ENCODE measurements at places on chromosomes 12 and 14.

DNA sequence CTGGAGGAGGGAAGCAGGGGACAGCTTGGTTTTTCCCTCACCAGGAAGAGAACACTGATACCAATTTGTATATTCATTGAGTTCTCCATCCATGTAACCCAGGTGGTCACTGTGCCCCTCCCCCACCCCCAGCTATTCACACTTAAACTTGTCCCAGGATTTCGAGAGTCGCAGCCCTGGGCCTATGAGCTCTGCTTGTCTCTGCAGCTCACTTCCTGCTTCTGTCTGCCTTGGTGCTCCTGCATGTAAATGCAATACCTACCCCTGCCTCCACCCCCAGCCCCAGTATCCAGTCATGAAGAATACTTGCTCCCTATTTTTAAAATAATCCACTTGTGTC, 452.2 kb downstream of the BCL11B start:
- DNase-seq, result no peak

DNA sequence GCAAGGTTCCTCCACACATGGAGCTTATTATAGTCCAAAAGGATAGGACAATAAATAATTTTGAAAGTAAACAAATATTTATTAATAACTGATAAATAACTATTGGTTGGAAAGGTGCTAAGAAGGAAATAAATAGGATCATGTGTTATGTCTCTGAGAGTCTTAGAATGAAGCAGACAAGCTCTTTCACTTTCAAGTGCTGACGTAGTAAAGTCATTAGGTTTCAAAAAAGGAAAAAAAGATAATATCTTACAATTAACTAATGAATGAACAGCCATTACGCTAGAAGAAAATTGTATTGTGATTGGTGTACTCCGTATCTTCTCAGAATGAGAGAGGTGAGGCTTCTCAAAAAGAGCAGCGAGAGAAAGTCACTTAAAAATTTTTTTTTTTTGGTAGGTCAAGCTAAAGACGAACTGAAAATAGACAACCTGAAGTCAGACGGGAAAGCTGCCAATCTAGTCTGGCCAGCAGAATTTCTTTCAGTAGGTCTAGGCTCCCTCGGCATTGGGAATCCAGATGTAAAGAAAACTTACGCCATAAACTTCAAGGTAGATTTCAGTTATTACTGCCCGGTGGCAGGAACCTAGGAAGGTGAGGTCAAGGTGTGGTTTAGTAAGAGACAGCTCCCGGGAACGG, 583 bp upstream of the LEMD3 start:
- DNase-seq, result peak; percentile 13

GRCh38 chr12:39372929-39373328, 70.0 kb downstream of the KIF21A start:
- no peak for DNase-seq

GRCh38 chr12:125676366-125676765, 611.1 kb downstream of the AACS start:
- no peak for DNase-seq

GRCh38 chr12:16112612-16113560, 164.6 kb downstream of the SLC15A5 start:
- no peak for DNase-seq

DNA sequence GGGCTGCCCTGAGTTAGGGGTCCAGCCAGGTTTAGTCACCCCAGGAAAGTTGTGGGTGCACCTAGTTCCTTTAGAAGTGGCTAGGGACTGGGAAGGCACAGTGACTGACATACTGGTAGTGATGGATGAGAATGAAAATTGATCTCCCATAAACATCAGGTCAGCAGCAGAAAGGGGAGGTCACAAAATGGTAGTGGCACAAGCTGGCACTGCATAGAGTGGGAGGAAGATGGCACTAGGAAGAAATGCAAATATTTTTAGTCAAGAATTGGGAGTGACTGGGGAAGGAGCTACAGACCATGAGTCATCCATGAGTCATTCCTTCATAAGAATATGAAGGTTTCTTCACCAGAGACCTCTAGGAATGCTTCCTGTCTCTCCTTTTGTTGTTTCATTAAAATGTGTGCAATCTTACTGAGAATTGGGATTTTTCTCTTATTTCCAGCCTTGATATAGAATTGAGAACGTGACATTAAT, 198.3 kb upstream of the AMIGO2 start:
- DNase-seq, result peak; percentile 95

- no peak for DNase-seq
These were observed 26.2 kb downstream of the SUSD6 start for GRCh38 chr14:69637503-69638031.

- no peak for DNase-seq
These were observed 16.3 kb upstream of the METTL17 start for GRCh38 chr14:20973501-20973900.

- no peak for DNase-seq
These were observed 85.6 kb downstream of the MSRB3 start for GRCh38 chr12:65364046-65364445.

DNA sequence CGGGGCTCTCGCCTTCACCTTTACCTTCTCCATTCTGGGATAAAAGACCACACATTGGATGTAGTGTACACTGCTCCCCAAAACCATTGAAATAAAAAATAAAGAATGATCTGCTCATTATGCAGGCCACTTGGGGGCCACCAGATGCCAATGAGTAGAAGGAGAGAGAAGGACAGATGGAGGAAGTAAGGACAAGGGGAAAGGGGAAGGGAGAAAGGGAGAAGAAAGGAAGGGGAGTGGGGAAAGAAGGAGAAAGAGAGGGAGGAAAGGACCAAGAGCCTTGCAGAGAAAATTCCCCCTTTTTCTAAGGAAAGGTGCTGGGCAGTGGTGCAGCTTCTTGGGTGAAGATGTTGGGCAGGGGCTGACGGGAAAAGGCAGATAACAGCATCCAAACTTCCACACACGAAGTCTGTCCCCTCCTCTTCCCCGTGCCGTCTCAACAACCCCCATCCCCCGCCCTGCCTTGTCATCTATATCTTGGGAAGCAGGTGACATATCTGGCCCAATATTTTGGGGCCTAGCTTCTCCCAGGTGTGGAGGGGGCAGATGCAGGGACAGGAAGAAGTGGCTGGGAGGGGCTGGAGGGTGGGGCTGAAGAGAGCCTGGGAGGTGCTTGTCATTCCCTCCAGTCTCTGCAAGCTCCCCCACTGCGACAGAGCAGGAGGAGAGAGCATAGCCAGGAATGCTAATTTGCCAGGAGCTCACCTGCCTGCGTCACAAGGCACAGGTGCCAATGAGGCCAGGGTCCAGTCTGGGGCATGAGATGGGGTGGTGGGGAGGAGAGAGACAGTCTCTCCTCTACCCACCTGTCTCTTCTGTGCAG, 107.5 kb downstream of the SINHCAF start:
- DNase-seq, result no peak

DNA sequence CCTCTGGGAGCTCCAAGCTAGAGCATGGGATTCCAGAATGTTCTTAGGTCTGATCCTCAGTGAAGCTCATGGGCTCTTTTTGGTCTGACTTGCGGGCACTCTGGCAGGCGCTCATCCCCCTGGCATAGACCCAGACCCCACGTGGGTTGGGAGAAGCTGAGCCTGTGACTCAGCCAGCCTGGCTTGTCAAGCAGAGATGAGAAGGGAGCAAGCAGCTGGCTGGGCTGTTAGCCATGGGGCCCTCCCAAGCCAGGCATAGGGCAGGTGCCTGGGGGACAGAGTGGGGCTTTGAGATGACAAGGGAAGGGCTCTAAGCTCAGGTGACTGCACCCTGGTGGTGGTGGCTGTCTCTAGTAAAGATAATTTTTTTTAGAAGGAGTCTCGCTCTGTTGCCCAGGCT, 80.3 kb upstream of the NOS1 start:
- DNase-seq, result no peak

DNA sequence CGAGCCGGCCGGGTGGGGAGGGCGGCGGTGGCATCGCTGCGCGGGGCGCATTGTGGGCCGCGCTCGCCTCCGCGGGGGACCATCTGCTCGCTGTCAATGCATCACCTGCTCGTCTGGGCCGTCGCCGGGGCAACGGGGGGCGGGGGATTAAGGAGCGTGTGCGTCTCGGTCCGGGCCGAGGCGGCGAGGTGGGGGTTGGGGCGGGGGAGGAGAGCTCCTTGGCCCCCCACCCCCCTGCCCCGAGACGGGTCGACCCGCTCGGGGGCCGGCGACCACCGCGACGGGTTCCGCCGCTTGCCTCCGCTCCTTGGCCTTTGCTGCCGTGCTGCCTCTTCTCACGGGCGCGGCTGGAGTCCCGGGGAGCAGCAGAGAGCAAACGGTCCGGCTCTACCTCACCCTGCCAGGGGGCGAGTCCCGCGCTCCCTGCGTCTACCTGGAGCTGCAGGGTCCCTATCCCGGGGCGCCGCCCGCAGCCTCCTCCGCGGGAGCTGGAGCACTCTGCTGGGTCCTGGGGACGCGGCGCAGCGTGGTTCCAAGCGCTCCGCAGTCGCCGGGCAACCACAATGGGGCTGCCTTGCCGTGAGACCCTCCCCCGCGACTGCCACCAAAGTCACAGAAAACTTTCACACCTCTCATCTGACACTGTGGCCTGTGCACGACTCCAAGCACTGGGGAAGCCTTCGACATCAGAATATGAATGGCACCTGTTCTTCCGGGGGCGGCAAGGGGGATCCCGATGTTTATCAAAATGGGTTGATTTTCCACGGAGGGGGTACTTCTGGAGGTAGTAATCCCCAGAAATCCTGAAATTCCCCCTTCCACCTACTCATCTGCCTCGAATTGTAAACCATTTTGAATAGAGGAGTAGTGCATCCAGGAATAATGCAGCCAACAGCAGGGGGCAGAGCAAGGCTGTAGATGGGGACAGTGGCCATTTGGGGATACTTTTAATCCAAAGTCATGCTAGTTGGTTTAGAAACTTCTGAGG, at the start of gene C12orf42:
C12orf42 (minus strand) TSS at position 500 of the 988 bp plus-strand sequence. CDS start 17,542 bp downstream, outside the sequence.
- DNase-seq, result no peak

- peak; percentile 82 for DNase-seq
These were observed 44.5 kb downstream of the GTF2A1 start for GRCh38 chr14:81176241-81176640.
